ENCODE measurements at places on chromosomes 12 and 14. TPM values are rescaled to one million over a fixed set of nuclear protein-coding genes. Genes with fewer than 3 reads are reported as not detected.

The LRRC9 gene
- 3.4 TPM for total RNA-seq

The KRT83 gene
- not detected for total RNA-seq

The HOXC6 gene
- not detected for total RNA-seq

The ANKRD33 gene
- 4.2 TPM for total RNA-seq

The AMN gene
- 0.33 TPM for total RNA-seq

The ERG28 gene
- total RNA-seq: 7.5 TPM

The CTSG gene
- total RNA-seq: 3.1 TPM

The SAV1 gene
- 52.7 TPM for total RNA-seq

The SLC35F4 gene
- 1.6 TPM for total RNA-seq

The RNF212B gene
- not detected for total RNA-seq

The B3GNT4 gene
- total RNA-seq: 0.88 TPM

The GON7 gene
- total RNA-seq: 13.7 TPM

The OASL gene
- 0.33 TPM for total RNA-seq

The REP15 gene
- 1.4 TPM for total RNA-seq

The CDC42BPB gene
- total RNA-seq: 111 TPM

The IGFBP6 gene
- 116 TPM for total RNA-seq

The TGFB3 gene
- 51.6 TPM for total RNA-seq

The TAS2R50 gene
- 17.0 TPM for total RNA-seq

The SMIM41 gene
- not detected for total RNA-seq

The C14orf119 gene
- 15.8 TPM for total RNA-seq

The CLEC2A gene
- 1.1 TPM for total RNA-seq

The C12orf54 gene
- not detected for total RNA-seq

The NAA30 gene
- 39.4 TPM for total RNA-seq

The GRIP1 gene
- 50.9 TPM for total RNA-seq

The SFSWAP gene
- 55.6 TPM for total RNA-seq

The TAS2R19 gene
- 42.2 TPM for total RNA-seq

The KLRD1 gene
- total RNA-seq: 0.82 TPM

All from camera-type eye (tissue), 1 donor.